ENCODE measurements at places on chromosomes 11 and 22.
A peak's percentile ranks its signal among the peaks of the same experiment; 100 is the strongest.

DNA sequence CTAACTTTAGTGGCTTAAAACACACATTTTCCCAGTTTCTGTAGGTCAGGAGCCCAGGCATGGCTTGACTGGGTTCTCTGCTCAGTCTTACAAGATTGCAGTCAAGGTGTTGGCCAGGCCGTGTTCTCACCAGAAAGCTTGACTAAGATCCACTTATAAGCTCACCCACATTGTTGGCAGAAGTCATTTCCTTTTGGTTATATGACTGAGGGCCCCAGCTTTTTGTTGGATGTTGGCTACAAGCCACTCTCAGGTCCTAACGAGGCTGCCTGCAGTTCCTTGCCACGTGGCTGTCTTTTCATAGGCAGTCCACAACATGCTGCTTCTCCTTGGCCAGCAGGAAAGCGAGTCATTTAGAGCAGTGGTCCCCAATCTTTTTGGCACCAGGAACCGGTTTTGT is 79.3 kb upstream of the CRTAM start:
- DNase-seq, result no peak

GRCh38 chr11:71931245-71931602 is 2.4 kb downstream of the RNF121 start:
- DNase-seq, result no peak

DNA sequence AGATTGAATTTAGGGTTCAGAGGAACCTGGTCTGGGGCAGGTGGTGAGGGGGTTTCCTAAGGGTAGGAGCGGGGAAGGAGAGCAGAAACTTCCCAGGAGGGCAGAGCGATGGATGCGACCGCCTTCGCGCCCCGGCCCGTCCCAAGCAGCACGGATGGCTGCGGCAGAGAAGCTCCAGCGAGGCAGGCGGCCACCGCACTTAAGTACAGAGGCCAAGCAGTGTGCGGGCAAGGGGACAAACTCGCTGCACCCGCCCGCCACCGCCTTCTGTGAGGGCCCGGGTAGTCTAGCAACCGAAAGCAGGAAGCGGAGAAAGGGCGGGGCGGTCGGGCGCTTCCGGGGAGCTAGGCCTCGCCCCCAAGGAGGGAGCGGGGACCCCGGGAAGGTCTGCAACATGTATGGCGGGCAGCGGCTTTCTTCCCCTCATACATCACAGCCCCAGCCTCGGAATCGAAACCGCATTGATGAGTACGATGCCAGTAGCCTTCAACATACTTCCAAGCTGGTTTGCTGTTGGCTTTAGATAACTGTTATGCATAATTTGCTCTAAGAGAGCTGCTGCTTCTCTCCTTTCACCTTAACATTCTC is at the start of gene AGBL2:
Gene AGBL2, minus strand, starts transcription at position 288 of the 588 bp plus-strand sequence. CDS start 719 bp downstream, outside the sequence.
- DNase-seq, result peak; percentile 73

DNA sequence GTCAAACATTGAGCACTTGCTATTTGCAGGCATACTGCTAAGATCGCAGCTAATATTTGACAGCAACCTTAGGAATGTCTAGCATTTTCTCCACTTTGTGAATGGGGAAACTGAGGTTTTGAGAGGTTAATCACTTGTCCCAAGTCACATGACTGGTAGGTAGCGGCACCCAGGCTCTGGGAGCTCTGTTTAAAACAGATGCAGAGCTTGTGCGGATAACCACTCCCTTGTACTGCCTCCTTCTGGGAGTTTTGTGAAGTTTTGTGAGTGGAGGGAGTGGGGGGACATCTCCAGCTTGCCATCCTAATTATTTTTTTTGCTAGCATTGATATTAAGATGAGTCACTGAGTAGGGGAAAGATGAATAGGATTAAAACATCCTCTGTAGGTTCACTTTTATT is 134.7 kb downstream of the GRIK4 start:
- no peak for DNase-seq

DNA sequence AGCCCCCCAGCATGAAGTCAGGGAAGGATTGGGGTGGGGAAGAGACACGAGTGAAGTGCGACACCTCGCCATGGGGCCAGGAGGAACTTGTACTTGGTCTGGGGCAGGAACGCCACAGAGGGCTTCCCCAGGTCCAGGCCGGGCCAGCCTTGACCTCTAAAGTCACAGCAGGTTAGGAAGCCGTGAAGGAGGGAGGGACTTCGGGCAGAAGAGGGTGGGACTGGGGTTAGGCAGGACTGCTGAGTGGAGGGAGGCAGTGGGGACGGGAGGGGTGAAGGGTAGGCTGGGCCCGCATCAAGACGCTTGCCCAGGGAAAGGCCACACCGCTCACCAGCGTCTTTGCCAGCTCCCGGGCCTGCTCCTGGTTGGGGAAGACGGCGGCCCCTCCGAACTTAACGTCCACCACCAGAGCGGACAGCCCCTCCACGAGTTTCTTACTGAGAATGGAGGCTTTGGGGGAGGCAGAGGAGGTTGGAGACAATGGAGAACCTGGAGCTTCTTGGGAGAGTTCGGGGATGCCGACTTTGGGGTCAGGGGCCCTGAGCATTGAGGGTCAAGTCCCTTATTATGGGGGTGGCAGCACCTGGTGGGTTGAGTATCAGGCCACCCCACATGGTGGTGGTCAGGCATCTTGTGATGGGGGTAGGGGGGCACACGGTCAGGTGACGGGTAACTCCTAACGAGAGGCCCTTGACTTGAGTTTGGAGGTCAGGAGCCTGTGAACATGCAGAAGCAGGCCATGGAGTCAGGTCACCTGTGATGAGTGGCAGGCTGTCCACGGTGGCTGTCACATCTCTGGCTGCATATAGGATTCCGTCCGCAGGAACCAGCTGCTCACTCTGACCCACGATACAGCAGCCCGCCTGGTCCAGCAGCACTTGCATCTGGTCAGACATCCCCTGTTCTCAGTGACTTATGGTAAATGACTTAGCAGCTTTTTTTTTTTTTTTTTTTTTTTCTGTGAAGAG is 1.7 kb upstream of the SCO2 start:
- peak; percentile 67 for DNase-seq

DNA sequence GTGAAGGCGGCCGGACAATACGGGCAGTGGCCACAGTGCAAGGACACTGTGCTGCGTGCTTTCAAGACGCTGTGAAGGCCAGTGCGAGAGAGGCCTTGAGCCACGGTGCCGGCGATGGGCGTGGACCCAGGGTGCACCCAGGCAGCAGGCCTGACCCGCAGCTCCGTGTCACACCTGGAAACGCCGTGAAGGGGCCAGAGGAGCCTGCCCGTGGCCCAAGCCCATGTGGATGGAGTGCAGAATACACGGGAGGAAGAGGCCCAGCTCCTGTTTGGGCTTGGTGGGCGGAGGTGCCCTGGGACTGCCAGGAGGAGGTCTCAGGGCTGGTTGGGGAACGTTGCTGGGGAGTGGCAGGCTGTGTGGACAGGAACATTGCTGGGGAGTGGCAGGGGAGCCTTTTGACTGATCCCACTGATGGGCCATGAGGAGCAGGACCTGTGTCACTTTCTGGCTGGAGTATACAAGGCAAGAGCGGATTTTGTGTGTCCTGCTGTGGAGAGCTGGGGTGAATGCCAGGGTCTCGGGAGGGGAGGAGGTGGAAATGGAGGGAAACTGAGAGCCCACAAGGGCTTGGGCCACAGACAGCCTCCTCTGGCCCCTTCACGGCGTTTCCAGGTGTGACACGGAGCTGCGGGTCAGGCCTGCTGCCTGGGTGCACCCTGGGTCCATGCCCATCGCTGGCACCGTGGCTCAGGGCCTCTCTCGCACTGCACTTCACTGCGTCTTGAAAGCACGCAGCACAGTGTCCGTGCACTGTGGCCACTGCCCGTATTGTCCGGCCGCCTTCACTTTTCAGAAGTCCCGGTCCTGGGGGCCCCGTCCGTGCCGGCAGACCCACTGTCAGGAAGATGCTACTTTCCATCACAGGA is 925.4 kb downstream of the BRD1 start:
- DNase-seq, result no peak

DNA sequence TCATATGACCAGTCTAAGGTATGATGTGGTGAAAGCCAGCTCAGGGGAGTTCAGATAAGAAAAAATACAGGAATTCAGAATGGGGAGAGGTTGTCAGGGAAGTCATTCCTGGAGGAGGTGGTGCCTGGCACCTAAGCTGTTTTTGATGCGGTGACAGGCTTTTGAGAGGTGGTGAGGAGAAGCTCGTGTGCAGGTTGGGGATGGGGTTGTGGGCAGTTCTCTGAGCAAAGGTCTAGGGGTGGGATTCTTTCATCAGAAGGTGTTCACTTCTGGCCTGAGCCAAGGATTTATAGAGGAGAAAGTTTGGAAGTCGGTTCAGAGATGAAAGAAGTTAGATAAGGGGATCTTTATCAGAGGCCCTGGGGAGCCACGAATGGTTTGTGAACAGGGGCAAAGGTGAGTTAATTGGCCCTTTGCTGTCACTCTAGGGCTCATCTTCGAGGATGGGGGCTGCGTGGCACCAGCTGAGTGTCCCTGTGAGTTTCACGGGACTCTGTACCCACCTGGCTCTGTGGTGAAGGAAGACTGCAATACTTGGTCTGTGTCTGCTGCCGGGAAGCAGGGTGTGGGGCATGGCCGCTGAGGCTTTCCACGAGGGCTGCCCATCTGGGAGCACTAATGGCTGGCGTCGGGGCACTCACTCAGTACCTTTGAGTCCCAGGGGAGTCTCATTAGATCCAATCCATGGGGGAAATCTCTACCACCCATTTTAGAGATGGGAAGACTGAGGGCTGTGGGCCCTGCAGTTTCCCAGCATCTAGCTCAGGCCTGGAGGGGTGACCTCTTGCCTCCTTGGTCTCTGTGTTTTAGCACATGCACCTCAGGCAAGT is 13.4 kb downstream of the OTOG start:
- DNase-seq, result no peak

Measured in cardiac muscle cell (in vitro differentiated cells and primary cell).